ENCODE measurements at places on chromosomes 2 and 18.

DNA sequence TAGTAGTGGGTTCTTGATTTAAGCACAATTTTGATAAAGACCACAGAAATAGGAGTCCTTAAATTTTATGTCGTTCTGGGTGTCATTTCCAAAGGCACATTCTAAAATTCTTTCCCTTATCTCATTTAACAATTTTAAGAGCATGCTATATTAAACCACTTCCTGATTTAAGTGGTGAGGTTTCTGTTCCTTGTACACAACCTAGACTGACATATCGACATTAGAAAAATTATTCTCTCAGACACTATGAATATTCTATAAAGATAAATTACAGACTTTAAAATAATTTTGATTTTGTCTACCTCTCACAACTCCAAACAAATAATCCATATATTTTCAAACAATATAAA lies 923.8 kb downstream of the LRP1B start:
- DNase-seq: no peak

GRCh38 chr2:75186821-75187220 lies 12.5 kb downstream of the TACR1 start:
- DNase-seq: no peak

- no peak for DNase-seq
Measured at GRCh38 chr2:219631904-219632759, 4.7 kb downstream of the SLC4A3 start.

GRCh38 chr18:8801263-8801901 lies 96.0 kb downstream of the MTCL1 start:
- no peak for DNase-seq

- no peak for DNase-seq
Measured at GRCh38 chr2:99863903-99864270, 278.5 kb downstream of the AFF3 start.

DNA sequence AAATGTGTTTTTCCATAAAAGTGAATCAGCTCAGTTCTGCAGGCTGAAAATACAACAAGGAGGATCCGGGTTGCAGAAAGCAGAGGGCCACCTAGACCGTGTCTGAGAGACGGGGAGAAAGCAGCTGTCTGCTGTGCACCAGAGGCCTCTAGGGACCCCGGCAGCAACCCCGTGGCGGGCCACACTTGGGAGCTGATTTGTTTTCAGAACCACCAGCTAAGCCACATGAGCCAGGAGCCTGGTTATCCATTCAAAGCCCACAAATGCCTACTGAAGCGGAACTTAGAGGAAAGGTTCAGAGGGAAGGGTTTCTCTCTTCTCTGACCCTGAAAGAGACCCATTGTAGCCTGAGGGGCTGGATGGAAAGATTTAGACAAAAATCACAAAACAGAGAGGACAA lies 28.4 kb upstream of the ID2 start:
- DNase-seq: no peak

GRCh38 chr18:42338683-42339082 lies 383.6 kb downstream of the PIK3C3 start:
- no peak for DNase-seq

DNA sequence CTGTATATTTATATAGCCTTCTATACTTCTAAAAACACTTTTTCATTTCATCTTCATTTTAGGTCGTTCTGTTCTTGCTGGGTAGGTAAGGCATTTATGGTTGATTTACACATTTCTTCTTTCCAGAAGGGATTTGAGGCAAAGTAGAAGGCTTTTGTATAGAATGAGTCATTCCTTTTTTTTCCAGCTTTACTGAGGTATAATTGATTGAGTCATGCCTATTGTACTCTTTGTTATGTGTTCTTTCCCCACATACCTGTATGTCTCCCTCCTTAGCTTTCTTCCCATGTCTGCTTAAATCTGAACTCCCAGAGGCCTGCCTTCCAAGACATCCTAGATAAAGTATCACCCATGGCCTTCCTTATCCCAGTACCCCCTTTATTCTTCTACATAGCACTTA lies 4.8 kb upstream of the CDC42EP3 start:
- DNase-seq: no peak

GRCh38 chr18:26376105-26376504 lies 149.9 kb downstream of the TAF4B start:
- DNase-seq: no peak

GRCh38 chr2:238423561-238424312 lies 3.0 kb upstream of the ASB1 start:
- DNase-seq: no peak

- no peak for DNase-seq
Measured at GRCh38 chr2:88265352-88266303, 95.5 kb downstream of the THNSL2 start.

DNA sequence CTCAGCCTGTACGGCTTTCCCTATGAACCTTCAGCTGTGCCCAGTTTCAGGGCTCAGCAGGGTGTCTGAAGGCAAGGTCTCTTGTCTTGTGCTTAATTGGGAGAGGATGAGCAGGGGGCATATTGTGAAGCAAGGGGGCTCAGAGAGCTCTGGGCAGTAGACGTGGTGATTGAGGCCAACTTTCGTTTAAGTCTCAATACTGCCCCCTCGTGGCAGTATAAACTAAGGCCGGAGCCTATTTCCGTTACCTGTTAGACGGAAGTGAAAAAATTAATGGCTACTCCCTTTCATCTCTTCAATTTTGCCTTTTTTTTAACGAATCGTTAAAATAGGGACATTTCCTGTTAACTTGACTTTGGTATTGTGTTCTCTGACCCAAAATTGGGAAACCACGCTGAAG lies 193.4 kb downstream of the TDRD15 start:
- peak; percentile 17 for DNase-seq

DNA sequence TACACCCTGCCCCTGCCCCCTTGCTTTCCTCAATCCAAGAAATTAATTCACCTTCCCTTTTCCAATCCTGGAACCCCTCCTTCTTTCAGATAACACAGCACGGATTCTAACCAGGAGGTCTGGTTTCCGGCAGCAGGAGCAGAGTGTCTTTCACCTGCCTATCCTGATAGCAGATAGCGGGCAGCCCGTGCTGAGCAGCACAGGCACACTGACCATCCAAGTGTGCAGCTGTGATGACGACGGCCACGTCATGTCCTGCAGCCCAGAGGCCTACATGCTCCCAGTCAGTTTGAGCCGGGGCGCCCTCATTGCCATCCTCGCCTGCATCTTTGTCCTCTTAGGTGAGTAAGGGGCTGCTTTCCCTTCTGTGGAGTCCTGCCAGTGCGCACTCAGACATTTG lies 216.7 kb downstream of the CDH20 start:
- no peak for DNase-seq

DNA sequence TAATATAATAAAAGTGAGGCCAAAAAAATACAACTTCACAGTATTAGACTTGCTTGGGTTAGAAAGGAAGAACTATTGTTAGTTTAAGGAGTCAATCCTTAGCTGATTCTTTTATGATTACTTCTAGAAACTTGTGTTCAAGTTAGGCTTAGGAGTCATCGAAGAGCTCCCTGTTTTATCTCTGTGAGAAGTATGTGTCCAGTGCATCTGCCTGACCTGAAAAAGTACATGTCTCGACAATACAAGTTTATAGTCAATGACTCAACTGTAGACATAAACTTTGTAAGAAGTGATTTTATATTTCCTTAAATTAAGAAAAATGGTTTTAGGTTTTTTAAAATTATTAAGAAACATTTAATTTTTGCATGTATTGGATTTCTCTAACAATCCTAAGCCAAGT lies 571.2 kb downstream of the ZEB2 start:
- no peak for DNase-seq

DNA sequence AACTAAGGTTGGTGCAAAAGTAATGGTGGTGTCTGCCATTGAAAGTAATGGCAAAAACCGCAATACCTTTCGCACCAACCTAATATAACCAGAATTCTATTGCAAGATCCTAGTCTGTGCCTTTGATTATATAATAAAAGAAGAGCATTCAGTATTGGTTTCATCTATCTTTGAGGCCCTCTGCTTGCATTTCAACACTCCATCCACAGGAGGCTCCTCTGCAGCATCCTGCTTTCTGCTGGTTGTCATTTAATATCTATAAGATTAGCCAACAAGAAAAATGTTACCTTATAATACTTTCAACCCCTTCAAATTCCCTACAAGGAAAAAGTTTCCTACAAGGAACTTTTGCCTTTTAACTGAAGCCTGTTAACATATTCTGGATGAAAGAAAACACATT lies 139.2 kb downstream of the CDCA7 start:
- DNase-seq: no peak

GRCh38 chr2:35938838-35939237 lies 416.7 kb upstream of the CRIM1 start:
- no peak for DNase-seq

GRCh38 chr2:57698935-57699449 lies 347.6 kb upstream of the VRK2 start:
- no peak for DNase-seq

- no peak for DNase-seq
Measured at GRCh38 chr18:10454681-10455557, 484 bp downstream of the APCDD1 start.

- DNase-seq: no peak
Measured at GRCh38 chr2:70566464-70566863, 12.8 kb upstream of the TGFA start.

- DNase-seq: no peak
Measured at GRCh38 chr18:44723411-44723810, 42.7 kb downstream of the SETBP1 start.

GRCh38 chr2:68684197-68684596 lies 40.8 kb downstream of the PROKR1 start:
- no peak for DNase-seq

DNA sequence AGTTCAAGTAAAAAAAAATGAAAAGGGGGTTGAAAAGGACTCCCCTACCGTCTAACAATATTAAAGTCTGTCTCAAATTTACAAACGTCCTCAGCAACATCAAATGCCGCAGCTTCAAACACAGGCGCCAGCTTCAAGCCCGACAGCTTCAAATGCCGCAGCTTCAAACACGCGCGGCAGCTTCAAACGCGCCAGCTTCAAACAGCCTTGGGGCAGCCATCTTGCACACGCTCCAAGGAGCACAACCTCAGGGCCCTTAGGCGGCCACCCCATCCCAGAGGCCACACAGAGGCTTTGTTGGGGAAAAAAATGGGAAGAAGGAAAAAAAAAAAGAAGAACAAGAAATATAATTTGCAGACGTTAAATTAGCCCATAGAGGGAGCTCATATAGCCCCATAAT lies 244.4 kb upstream of the VRK2 start:
- no peak for DNase-seq

- no peak for DNase-seq
Measured at GRCh38 chr2:1621501-1621900, 122.8 kb downstream of the PXDN start.

DNA sequence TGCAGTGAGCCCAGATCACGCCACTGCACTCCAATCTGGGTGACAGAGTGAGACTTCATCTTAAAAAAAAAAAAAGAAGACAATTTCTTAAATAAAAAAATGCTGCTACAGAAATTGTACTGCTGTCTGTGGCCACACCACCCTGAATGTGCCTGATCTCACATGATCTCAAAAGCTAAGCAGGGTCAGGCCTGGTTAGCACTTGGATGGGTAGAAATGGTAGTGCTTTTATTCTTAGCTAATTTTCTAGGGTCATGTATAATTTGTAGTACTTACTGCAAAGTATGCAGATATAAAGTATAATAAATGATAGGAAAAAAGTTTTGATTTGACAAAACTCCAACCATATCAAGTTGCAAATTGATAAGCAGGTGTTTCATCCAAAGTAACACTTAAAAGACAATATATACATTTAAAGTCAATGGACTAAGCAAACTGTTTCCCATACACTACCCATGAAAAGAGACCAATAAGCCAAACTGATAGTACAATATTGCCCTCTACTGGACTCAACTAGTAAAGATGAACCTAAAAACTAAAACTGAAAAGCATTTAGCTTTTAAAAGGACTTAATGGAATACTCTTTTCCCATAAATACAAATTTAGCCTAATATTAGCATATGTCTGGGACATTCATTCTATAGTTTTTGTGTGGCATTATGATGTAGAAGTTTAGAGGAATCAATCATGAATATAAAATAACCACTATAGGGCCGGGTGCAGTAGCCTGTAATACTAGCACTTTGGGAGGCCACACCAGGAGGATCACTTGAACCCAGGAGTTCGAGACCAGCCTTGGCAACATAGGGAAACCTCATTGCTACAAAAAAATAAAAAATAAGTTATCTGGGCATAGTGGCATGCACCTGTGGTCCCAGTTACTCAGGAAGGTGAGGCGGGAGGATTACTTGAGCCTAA lies 18.6 kb upstream of the PEX13 start:
- DNase-seq: peak; percentile 63

GRCh38 chr2:169709981-169710380 lies 15.7 kb downstream of the PHOSPHO2 start:
- DNase-seq: no peak

- DNase-seq: no peak
Measured at GRCh38 chr2:65043001-65043400, 13.2 kb upstream of the CEP68 start.

DNA sequence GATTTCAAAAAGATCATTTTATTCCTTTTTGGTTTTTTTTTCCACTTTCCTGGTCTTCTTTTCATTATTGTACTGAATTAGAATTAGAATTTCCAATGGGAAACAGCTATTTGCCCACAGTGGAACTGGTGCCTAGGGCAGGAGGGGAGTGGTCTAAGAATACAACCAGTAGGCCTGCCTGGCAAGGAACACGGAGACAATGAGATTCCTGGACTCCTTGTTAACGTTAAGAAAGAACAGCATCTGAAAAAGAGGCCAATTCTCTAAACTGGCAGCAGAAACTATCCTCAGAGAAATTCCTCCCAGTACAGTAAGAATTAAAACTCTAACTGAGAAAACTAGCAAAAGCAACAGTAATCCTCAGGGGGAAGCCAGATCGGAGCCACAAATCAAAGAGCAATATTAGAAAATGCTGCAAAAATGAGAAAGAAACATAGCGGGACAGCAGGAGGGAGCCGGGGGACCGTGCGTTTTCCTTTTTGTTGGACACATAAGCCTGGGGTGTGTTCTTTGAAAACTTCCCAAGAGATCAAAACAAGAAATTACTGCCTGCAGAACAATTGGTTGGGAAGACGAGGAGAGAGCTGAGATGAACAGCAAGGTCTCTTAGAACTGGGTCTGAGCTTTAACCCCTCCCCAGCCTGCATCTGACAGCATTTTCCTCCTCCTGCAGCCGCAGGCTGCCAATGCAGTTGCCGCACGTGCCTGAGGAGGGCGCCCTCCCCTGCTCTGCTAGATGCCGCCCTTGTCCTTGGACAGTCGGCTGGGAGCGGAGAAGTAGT lies 776.0 kb downstream of the TSN start:
- no peak for DNase-seq

DNA sequence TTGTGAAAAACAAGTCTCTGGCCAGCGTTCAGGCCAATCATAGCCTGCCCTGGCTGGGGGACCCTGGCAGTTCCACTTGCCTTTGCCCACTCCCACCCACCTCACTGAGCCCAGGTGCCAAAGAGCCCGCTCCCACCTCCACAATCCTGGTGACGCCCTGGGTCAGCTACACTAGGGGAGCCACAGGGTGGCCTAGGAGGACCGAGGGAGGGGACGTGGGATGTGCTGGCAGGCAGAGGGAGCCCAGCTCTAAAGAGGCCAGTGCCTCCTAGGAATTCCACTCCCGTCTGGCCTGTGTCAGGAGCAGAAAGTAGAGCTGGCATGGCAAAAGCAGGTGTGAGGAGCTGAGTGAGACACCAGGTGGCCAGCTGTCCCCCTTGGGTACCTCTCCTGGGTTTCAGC lies 49.3 kb downstream of the TNS1 start:
- DNase-seq: no peak
